Colonic mucosa (tissue), 4 donors: ENCODE measurements at places on chromosomes 4 and X. TPM values are rescaled to one million over a fixed set of nuclear protein-coding genes. Genes with fewer than 3 reads are reported as not detected.

TEX13B gene
- not detected for total RNA-seq

INTU gene
- total RNA-seq, result 4.8 TPM

NPY5R gene
- not detected for total RNA-seq

PDGFRA gene
- total RNA-seq, result 32.5 TPM

FAM236C gene
- total RNA-seq, result not detected

TBC1D19 gene
- total RNA-seq, result 4.0 TPM

FOXR2 gene
- total RNA-seq, result not detected

TRAPPC2 gene
- 20.9 TPM for total RNA-seq

ASB12 gene
- total RNA-seq, result 0.40 TPM

CT45A3 gene
- not detected for total RNA-seq

KCTD8 gene
- not detected for total RNA-seq

IBSP gene
- not detected for total RNA-seq

FOXP3 gene
- 0.30 TPM for total RNA-seq

FGFR3 gene
- 52.9 TPM for total RNA-seq

GPC3 gene
- total RNA-seq, result 1.9 TPM

DDX53 gene
- not detected for total RNA-seq

MAGEA1 gene
- total RNA-seq, result not detected

SUPT20HL1 gene
- total RNA-seq, result not detected

NWD2 gene
- total RNA-seq, result 0.22 TPM

NOX1 gene
- total RNA-seq, result 84.6 TPM

HPSE gene
- total RNA-seq, result 11.7 TPM

C4orf50 gene
- 0.13 TPM for total RNA-seq

RNF150 gene
- total RNA-seq, result 0.86 TPM

WDR17 gene
- total RNA-seq, result 1.2 TPM

DNAAF6 gene
- total RNA-seq, result not detected

SPANXN3 gene
- total RNA-seq, result not detected

DTHD1 gene
- not detected for total RNA-seq

RBM46 gene
- total RNA-seq, result not detected

CLDN34 gene
- 0.24 TPM for total RNA-seq

SLC7A11 gene
- 3.8 TPM for total RNA-seq

ARX gene
- 0.84 TPM for total RNA-seq

TRIM61 gene
- total RNA-seq, result not detected

CDX4 gene
- total RNA-seq, result not detected

TLR7 gene
- total RNA-seq, result 1.3 TPM

GPRIN3 gene
- total RNA-seq, result 26.8 TPM

SLC9A6 gene
- total RNA-seq, result 16.6 TPM

EXOC1L gene
- not detected for total RNA-seq

PPP4R3C gene
- total RNA-seq, result not detected

FAM9B gene
- not detected for total RNA-seq

GTPBP6 gene
- total RNA-seq, result 44.4 TPM

GABRB1 gene
- not detected for total RNA-seq

COX7B gene
- 485 TPM for total RNA-seq

MAGEA2 gene
- not detected for total RNA-seq
